ENCODE measurements at places on chromosomes 7 and 10. TPM values are rescaled to one million over a fixed set of nuclear protein-coding genes. Genes with fewer than 3 reads are reported as not detected.

The NPSR1 gene
- not detected for total RNA-seq

The C10orf143 gene
- 1.9 TPM for total RNA-seq

The AKR1C4 gene
- not detected for total RNA-seq

The AS3MT gene
- total RNA-seq, result 1.2 TPM

The TMEM236 gene
- 1.7 TPM for total RNA-seq

The ABLIM1 gene
- 117 TPM for total RNA-seq

The GRM3 gene
- total RNA-seq, result not detected

The CH25H gene
- 2.4 TPM for total RNA-seq

The ANKRD61 gene
- total RNA-seq, result not detected

The DPYSL4 gene
- 1.4 TPM for total RNA-seq

The TRPV5 gene
- not detected for total RNA-seq

The GIMAP5 gene
- 18.8 TPM for total RNA-seq

The SKIDA1 gene
- 1.2 TPM for total RNA-seq

DNA sequence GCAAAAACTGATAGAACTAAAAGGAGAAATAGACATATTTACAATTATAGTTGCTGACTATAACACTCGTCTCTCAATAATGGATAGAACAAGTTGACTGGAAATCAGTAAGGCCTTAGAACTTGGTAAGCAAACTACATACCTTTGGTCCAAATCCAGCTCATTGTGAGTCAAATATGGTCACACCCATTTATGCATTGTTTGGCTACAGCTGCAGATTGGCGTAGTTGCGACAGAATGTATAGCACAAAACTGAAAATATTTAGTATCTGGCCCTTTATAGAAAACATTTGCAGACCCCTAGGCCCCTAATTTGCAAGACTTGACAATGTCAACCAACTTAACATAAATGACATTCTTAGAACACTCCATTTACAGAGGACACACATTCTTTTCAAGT, 103.6 kb upstream of the EGR2 start:
- H3K36me3 ChIP-seq, result no peaks in the 10 kb centered on the region
- H3K4me1 ChIP-seq, result no peaks in the 10 kb centered on the region
- no peak overlapping the region for H3K27ac ChIP-seq
- no peaks in the 10 kb centered on the region for H3K27me3 ChIP-seq
- DNase-seq, result no peak

GRCh38 chr7:150986099-150986512, 4.7 kb upstream of the NOS3 start:
- H3K27ac ChIP-seq, result no peak overlapping the region
- H3K36me3 ChIP-seq, result no peaks in the 10 kb centered on the region
- no peak overlapping the region for H3K4me3 ChIP-seq
- no peaks in the 10 kb centered on the region for H3K4me1 ChIP-seq
- DNase-seq, result no peak

- no peak for DNase-seq
- no peaks in the 10 kb centered on the region for H3K4me1 ChIP-seq
Measured at GRCh38 chr10:65350611-65351010, 1575.2 kb upstream of the LRRTM3 start.

- H3K4me3 ChIP-seq, result no peak overlapping the region
- no peak overlapping the region for H3K27ac ChIP-seq
- H3K36me3 ChIP-seq, result no peaks in the 10 kb centered on the region
Measured at GRCh38 chr7:46173476-46174195, 252.6 kb upstream of the IGFBP3 start.

- H3K27me3 ChIP-seq, result no peaks in the 10 kb centered on the region
- H3K4me3 ChIP-seq, result no peak overlapping the region
- no peaks in the 10 kb centered on the region for H3K36me3 ChIP-seq
- H3K4me1 ChIP-seq, result peaks cover 4% of the 10 kb centered on the region
- no peak for DNase-seq
Measured at GRCh38 chr10:69324583-69324982, 46.3 kb downstream of the HK1 start.

DNA sequence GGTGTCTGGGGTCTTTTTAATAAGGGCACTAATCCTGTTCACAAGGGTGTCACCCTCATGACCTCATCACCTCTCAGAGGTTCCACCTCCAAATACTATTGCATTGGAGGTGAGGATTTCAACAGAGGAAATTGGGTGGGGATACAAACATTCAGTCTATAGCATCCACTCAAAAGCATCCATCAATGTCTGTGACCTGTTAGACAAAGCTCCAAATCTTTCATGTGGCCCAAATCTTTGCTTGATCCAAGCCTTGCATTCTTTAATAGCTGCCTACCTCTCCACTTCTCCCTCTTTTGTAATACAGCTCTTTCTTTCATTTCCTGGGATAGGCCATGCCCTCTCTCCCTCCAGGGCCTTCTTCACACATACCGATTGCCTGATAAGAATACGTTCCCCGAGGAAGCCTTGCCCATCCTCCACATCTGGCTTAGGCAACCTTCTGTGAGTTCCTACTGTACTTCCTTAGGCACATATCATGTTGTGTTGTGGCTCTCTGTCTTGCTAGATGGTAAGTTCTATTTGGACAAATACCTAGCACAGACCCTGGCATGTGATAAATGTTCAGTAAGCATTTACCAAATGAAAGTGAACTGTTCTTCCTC, 66.1 kb downstream of the CREM start:
- no peak overlapping the region for H3K27ac ChIP-seq
- no peaks in the 10 kb centered on the region for H3K4me1 ChIP-seq
- H3K27me3 ChIP-seq, result no peaks in the 10 kb centered on the region

DNA sequence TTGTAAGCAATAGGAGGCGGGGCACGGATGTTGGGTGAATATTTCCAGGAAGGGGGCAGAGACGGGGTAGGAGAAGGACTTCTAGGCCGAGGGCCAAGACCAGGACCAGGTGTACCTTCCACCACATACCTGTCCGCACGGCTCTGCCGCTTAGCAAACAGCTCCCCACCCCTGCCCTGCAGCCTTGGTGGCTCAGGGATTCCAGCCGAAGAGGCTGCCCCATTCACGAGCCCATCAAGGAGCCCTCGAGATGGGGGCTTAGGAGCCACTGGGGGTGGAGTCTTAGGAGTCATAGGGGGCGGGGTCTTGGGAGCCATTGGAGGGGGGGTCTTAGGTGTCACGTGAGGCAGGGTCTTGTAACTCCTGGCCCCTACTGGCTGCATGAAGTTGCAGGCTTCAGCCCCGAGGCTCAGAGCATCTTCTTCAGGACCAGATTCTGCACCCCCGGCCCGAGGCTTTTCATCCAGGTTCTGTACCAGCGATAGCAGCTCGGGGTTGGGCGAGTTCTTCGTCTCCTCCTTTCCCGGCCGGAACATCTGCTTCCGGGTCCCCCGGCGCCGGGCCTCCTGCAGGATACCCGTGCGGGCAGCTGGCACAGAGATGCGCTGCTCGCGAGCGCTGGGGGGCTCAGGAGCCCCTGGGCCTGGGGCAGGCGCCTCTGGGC, 6.1 kb upstream of the MYOZ1 start:
- H3K27ac ChIP-seq, result no peak overlapping the region
- H3K27me3 ChIP-seq, result no peaks in the 10 kb centered on the region
- peak; percentile 88 for DNase-seq
- H3K4me1 ChIP-seq, result no peaks in the 10 kb centered on the region
- peak overlapping the region; percentile 85 for H3K4me3 ChIP-seq
- H3K36me3 ChIP-seq, result no peaks in the 10 kb centered on the region

DNA sequence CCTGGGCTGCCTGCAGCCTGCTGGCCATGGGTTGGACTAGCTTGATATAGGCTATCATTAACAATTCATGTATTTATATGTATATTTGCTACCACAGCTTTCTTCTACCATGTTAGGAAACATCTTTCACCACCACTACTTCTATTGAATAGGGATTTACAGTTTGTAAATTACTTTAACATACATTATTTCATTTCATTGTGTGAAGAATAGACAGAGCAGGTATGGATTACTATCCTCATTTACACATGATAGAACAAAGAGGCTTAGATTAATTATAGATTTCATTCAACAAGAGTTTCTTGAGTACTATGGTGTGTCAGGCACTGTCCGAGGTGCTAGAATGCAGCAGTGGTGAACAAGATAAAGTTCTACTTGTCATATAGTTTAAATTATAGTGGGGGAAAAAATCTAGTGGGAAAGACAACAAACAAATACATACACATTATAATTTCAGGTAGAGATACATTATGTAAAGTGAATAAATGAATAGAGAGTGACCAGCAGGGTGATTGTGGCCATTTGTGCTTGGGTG, 20.6 kb downstream of the VTI1A start:
- no peaks in the 10 kb centered on the region for H3K4me1 ChIP-seq
- no peak overlapping the region for H3K27ac ChIP-seq
- H3K4me3 ChIP-seq, result no peak overlapping the region

DNA sequence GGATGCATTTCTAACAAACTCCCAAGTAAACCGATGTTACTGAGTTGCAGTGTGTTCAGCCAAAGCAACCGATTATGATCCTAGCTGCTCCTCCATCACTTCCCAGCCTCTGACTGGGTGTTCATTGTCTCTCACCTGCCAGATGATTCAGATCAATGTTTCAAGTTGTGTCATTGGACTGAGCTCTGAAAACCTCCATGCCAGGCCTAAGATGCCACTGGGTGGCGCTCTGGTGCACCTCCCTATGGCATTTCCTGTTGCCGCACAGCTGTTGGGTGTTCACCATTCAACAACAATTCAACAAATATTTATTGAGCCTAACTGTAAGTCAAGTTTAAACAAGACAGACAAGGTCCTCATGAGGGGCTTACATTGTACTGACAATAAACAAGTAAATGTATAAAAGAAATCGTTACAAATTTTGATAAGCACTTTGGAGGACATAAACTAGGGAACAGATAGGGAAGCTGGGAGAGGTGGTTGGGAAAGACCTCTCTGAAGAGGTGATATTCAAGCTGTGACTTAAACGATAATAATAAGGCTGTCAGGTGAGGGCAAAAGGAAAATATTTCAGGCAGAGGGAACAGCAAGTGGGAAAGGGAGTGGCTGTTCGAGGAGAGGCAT, 22.8 kb downstream of the RGR start:
- no peaks in the 10 kb centered on the region for H3K36me3 ChIP-seq
- no peaks in the 10 kb centered on the region for H3K27me3 ChIP-seq
- H3K4me3 ChIP-seq, result no peak overlapping the region
- H3K4me1 ChIP-seq, result no peaks in the 10 kb centered on the region
- no peak overlapping the region for H3K27ac ChIP-seq

GRCh38 chr7:13411151-13411550, 578.3 kb downstream of the ETV1 start:
- no peaks in the 10 kb centered on the region for H3K4me1 ChIP-seq
- no peak overlapping the region for H3K4me3 ChIP-seq
- no peaks in the 10 kb centered on the region for H3K27me3 ChIP-seq
- no peak for DNase-seq
- no peaks in the 10 kb centered on the region for H3K36me3 ChIP-seq
- no peak overlapping the region for H3K27ac ChIP-seq

- DNase-seq, result peak; percentile 49
- H3K27ac ChIP-seq, result no peak overlapping the region
- no peaks in the 10 kb centered on the region for H3K27me3 ChIP-seq
- H3K36me3 ChIP-seq, result no peaks in the 10 kb centered on the region
- no peaks in the 10 kb centered on the region for H3K4me1 ChIP-seq
Measured at GRCh38 chr10:11874568-11875493, 51.7 kb downstream of the PROSER2 start.

DNA sequence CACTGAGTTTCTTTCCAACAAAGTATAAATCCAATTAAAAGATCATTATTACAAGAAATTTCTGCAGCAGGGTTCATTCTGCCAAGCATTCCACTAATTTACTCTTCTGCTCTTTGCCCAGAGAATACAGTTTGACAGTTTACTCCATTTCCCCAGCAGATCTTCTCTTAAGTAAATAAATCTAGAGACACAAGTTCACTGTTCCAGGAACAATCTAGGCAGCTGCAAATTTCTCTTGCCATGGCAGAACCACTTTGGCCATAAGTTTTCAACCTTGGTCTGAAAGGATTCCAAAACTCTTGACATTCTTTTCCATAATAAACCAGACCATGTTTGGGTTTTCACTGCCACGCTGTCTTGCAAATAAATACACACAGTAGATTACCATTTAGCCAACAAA, 11.5 kb downstream of the RGS10 start:
- no peak overlapping the region for H3K27ac ChIP-seq
- no peaks in the 10 kb centered on the region for H3K27me3 ChIP-seq
- no peaks in the 10 kb centered on the region for H3K36me3 ChIP-seq
- DNase-seq, result no peak
- H3K4me3 ChIP-seq, result no peak overlapping the region

- no peak overlapping the region for H3K27ac ChIP-seq
- H3K36me3 ChIP-seq, result no peaks in the 10 kb centered on the region
- no peak for DNase-seq
- no peaks in the 10 kb centered on the region for H3K4me1 ChIP-seq
- no peak overlapping the region for H3K4me3 ChIP-seq
Measured at GRCh38 chr7:72394016-72394415, 18.1 kb downstream of the CALN1 start.

- no peak for DNase-seq
- H3K27me3 ChIP-seq, result no peaks in the 10 kb centered on the region
- H3K4me1 ChIP-seq, result no peaks in the 10 kb centered on the region
- H3K4me3 ChIP-seq, result no peak overlapping the region
- H3K36me3 ChIP-seq, result no peaks in the 10 kb centered on the region
- no peak overlapping the region for H3K27ac ChIP-seq
Measured at GRCh38 chr10:120005207-120006201, 113.0 kb downstream of the SEC23IP start.

DNA sequence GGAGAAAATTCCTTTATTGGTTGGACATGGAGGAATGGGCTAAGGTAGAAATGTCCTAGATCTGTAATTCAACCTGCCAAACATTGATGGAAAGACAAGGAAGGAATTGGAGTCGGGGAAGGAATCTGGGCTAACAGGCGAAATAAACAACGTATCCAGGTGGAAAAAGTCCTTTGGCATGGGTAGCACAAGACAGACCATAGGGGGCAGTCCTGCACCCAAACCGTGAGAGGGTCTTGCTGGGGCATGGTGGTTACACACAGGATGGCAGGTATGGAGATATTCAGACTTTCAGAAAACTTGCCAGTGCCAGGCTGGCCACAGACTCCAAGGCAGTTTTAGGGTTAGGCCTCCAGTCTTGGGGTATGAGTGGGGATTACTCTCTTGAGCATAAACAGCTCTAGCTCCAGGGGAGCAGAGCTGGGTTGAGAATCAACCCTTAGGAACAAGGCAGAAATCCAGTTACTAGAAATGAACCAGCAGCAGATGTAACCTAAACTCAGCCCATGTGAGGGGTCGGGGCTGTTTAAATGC, 188.6 kb upstream of the GDF10 start:
- no peak overlapping the region for H3K27ac ChIP-seq
- no peak overlapping the region for H3K4me3 ChIP-seq
- DNase-seq, result no peak

DNA sequence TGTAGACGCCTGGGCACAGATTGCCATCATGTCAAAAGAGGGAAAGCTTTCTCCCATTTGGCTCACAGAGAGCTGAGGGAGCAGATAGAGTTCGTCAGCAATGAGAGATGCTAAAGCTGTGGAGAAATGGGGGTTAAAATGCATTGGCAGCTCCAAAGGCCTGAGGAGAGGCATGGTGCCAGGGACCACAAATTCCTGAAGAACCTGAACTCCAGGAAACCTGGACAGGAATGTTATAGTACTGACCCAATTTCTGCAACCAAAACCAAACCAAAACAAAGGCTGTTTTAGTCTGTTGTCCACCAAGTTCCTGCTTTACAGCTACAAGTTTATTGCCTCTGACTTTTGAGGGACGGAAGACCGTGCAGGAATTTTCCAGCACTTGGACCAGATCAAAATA, 575.7 kb downstream of the REEP3 start:
- no peaks in the 10 kb centered on the region for H3K4me1 ChIP-seq
- no peak overlapping the region for H3K27ac ChIP-seq
- no peak for DNase-seq
- no peaks in the 10 kb centered on the region for H3K27me3 ChIP-seq
- H3K36me3 ChIP-seq, result no peaks in the 10 kb centered on the region
